ENCODE measurements at places on chromosomes 12 and 14.
A peak's percentile ranks its signal among the peaks of the same experiment; 100 is the strongest.

DNA sequence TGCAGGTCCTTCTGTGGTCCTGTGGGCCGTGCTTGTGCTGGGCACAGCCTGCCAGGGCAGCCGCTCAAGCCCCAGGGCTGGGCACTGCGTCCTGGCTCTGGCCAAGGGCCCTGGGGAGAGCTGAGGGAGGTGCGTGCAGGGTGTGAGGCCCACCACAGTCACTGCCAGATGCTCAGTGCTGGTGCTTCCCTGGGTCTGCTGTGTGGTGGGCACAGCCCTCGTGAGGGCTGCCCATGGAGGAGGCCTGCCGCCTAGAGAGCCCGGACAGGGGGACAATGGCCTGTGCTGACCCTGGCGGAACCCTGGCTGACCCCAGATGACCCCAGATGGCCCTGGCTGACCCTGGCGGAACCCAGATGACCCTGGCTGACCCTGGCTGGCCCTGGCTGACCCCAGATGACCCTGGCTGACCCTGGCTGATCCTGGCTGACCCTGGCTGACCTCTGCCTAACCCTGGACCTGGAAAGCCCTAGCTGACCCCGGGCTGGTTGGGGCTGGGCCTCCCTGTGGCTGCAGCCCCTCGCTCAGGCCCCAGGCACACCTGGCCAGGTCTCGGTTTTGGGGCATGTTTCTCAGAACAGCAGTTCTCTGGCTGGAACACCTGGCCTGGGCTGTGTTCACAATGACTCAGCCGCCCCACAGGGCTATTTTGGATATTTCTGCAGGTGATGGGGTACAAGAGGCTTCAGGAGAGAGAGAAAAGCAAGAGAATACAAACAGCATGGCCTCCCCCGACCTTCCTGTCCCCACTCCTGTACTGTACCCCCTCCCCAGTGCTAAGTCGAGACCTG, 55.4 kb downstream of the TMEM121 start:
- H3K27me3 ChIP-seq: no peaks in the 10 kb centered on the region
- H3K36me3 ChIP-seq: no peaks in the 10 kb centered on the region
- no peak overlapping the region for H3K4me3 ChIP-seq
- DNase-seq: no peak

GRCh38 chr12:109087250-109087649, 6.0 kb downstream of the ALKBH2 start:
- H3K36me3 ChIP-seq: peaks cover 30% of the 10 kb centered on the region
- no peaks in the 10 kb centered on the region for H3K27me3 ChIP-seq
- DNase-seq: no peak
- H3K4me3 ChIP-seq: no peak overlapping the region

GRCh38 chr12:106914796-106915634, 40.7 kb upstream of the TMEM263 start:
- no peak overlapping the region for H3K27ac ChIP-seq
- no peak for DNase-seq
- peaks cover 13% of the 10 kb centered on the region for H3K27me3 ChIP-seq
- H3K4me1 ChIP-seq: peaks cover 19% of the 10 kb centered on the region

- no peaks in the 10 kb centered on the region for H3K27me3 ChIP-seq
- H3K4me3 ChIP-seq: no peak overlapping the region
- no peak for DNase-seq
- peak overlapping the region; percentile 33 for H3K27ac ChIP-seq
Observed at GRCh38 chr14:75752907-75753594, 92.0 kb downstream of the TTLL5 start.

DNA sequence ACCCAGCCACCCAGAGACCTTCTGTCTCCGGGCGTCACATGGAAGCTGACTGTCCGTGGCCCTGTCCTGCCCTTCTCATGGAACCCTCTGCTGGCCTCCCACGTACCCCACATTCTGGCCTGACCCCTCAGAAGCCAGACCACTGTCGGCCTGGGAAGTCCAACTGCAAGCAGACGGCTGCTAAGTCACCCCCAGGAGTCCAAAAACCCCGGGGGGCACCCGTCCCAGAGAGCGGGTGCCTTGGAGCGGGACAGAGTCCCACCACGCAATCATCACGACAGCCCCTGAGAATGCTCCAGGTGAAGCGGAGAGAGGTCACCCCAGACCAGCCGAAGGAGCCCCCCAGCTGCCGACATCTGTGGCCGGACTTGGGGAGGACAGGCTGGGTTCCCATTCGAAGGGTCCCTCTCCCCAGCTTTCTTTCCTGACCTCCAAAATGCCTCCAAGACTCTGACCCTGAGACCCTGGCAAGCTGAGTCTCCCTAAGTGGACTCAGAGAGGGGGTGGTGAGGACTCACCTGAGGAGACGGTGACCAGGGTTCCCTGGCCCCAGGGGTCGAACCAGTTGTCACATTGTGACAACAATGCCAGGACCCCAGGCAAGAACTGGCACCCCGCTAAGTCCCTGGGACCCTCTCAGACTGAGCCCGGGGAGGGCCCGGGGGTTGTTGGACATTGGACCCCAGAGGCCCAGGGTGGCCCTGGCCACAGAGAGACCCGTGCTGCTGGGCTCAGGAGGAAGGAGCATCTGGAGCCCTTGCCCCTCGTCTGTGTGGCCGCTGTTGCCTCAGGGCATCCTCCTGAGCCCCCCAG, 337.1 kb downstream of the TMEM121 start:
- no peak overlapping the region for H3K27ac ChIP-seq
- H3K27me3 ChIP-seq: no peaks in the 10 kb centered on the region
- peak overlapping the region; percentile 46 for H3K4me3 ChIP-seq
- DNase-seq: no peak
- H3K4me1 ChIP-seq: peaks cover 29% of the 10 kb centered on the region

GRCh38 chr14:99230208-99231151, 41.5 kb downstream of the BCL11B start:
- H3K36me3 ChIP-seq: peaks cover 65% of the 10 kb centered on the region
- peak overlapping the region; percentile 97 for H3K27ac ChIP-seq
- peak overlapping the region; percentile 84 for H3K4me3 ChIP-seq
- H3K27me3 ChIP-seq: no peaks in the 10 kb centered on the region
- DNase-seq: peak; percentile 88

Measured in central memory CD8-positive, alpha-beta T cell (primary cell).